ENCODE measurements at places on chromosomes 4 and X.

DNA sequence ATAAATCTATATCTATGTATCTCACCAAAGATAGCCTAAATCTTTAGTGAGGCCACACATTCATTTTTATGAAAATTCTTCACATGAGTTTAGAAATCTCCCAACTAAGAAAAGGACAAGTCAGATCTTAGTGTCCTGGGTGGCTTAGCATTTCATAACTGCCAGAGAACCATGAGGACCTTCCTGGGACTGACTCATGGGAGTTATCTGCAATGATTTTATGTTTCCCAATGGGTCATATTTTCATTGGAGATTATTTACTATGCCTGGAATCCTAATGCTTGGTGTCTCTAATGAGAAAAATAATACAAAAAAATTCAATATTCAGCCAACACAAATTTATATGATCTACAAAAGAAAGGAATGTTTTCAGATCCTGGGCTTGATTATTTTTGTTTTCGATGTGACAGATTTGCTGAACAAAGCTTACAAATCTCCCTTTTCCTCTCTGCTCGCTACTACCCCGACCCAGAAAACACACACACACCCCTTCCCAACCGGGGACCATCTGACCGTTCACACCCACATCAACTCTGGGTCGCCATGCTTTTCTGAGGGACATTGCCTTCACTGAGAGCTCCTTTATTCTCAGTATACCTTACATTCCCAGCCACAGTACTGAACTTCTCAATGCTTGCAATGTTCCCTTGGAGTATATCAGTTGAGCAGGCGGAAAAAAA lies 40.1 kb downstream of the SORBS2 start:
- no peak for DNase-seq

DNA sequence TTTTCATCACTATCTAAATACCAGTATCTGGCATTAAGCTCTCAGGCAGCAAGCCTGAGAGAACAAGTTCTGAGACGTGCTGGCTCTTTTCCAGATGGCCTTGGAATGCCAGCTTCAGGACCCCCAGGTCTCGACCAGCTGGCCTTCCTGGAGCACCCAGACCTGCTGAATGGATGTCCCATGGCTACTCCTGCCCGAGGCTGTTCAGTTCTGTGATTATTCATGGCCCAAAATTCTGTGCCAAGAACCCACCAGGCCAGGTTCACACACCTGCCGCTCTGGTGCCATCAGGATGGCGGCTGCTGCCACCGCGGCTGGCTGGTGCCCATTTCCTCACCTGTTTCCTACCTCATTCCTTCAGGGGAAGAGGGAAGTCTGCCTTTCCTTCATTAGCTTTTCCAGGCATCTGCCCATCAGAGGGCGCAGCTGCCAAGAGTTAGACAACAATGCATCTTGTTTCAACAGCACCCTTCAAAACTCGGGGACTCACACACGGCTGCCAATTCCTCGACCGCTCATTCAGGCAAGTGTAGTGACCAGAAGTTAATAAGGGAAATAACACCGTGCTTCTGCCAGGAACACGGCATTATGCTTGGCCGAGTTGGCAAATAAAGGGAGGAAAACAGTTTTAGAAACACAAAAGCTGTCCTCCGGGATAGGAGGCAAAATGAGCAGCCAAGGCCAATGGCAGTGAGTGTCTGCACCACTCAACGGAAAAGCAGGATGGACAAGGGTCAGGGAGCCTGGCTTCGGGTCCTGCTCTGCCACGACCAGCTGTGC lies 173.8 kb downstream of the NSUN7 start:
- DNase-seq: no peak

- DNase-seq: no peak
Measured at GRCh38 chr4:26786916-26787315, 73.7 kb upstream of the STIM2 start.

- DNase-seq: no peak
Measured at GRCh38 chrX:9163214-9163709, 129.3 kb upstream of the FAM9B start.

DNA sequence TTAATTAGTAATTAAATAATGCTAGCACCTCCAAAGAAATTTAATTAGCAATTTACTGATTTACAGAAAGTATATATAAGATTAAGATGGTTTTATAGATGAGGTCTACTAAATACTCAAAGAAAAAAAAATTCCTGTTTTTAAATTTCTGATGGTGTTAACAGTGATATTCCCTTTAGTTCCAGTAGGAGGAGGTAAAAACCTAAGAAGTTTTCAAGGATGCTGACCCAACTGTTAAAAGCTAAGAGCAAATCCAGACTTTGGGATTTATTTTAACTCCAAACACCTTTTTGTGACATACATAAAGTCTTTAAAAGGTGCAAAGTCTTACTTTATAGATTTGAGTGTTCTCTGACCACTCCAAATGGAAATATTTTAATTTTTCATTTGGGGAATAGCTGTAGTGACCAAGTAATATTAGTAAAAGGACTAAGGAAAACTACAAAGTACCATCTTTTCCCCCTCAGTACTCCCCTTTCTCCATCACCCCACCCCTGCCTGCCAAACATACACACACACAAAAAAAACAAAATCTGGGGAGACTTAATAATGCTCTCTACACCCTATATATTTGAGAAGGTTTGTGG lies 34.2 kb upstream of the CSN1S1 start:
- no peak for DNase-seq

DNA sequence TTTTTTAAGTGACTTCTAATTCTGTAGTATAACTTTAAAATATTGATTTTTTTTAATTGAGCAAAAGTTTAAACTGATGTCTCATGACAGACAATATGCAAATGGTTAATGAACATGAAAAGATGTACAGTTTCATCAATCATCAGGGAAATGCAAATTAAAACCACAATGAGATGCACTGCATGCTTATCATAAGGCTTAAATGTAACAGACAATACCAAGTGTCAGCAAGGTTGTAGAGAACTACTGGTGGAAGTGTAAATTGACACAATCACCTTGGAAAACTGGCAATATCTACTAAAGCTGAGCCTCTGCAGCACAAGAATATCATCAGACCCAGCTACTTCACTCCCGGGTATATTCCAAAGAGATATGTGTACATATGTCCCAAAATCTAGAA lies 70.2 kb upstream of the DAPP1 start:
- DNase-seq: no peak

- DNase-seq: no peak
Measured at GRCh38 chrX:46601283-46601682, 27.7 kb downstream of the CHST7 start.

DNA sequence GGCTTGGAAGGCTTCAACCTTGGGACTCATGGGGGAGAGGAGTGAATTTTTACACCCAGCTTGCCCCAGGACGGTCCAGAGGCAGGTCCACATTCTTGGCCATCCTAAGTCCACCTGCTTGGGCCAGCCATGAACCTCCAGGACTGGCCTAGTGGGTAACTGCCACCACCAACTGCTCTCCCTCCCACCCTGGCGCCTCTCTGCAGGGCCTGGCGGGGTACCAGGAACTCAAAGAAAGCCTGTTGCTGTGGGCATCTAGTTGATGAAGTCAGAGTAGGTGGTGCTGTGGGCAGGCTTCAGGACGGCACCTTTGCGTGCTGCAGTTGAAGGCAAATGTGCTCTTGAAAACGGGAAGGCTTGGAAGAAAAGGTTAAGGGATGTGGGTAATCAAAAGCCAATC lies 12.0 kb downstream of the BCOR start:
- no peak for DNase-seq

GRCh38 chr4:8255698-8256441 lies 13.7 kb upstream of the HTRA3 start:
- no peak for DNase-seq

DNA sequence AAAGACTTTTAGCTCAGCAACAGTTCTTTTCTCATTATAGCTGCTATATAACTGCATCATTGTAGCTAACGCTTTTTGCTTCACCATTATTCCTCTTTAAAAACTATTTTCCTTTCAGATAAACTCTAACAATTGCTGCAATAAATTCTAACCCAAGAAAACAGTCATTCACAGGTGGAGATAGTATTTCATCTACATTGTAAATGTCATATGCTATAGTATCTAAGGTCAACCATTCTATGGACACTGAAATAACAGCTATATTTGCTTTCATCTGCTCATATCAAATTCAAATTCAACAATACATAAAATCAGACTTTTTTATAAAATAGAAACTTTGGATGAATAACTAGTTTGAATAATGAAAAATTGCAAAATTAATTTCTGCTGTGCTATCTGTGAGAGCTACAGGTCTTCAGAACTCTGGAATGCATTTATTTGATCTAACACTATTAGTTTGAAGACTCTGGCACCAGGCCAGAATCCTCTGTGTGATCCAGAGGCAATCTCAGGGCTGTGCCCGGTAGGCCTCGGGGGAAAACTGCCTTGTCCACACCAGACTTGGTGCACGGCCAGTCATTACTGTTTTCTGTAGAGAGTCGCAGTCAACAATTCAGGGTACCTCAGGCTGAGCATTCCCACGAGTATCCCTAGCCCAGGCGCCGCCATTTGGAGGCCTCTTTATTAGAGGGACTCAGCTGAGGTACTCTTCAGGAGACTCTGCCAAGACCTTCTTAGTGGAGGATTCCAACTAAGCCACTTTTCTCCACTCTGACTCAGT lies 332.4 kb downstream of the SLC7A11 start:
- DNase-seq: no peak
